Left ventricle myocardium superior (tissue), 1 donor: ENCODE measurements at places on chromosomes 11 and 22.

- DNase-seq: no peak
Observed at GRCh38 chr11:45730014-45730413, 64.6 kb upstream of the CHST1 start.

GRCh38 chr11:35919244-35919643 lies 24.6 kb upstream of the LDLRAD3 start:
- no peak for DNase-seq

DNA sequence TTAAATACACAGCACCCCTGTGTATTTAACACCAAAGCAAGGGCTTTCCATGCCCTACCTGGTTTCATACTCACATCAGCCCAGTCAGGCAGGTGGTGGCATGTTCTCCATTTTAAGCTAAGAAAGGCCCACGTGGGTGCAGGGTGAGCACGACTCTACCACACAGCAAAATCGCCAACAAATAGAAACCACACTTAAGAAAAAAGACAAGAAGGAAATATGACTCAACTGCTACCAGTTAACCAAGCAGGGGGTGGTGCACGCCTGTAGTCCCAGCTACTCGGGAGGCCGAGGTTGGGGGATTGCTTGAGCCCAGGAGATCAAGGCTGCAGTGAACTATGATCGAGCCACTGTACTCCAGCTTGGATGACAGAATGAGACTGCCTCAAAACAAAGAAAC lies 35.2 kb upstream of the TFIP11 start:
- no peak for DNase-seq

GRCh38 chr22:43541022-43541421 lies 129.2 kb downstream of the MPPED1 start:
- no peak for DNase-seq

DNA sequence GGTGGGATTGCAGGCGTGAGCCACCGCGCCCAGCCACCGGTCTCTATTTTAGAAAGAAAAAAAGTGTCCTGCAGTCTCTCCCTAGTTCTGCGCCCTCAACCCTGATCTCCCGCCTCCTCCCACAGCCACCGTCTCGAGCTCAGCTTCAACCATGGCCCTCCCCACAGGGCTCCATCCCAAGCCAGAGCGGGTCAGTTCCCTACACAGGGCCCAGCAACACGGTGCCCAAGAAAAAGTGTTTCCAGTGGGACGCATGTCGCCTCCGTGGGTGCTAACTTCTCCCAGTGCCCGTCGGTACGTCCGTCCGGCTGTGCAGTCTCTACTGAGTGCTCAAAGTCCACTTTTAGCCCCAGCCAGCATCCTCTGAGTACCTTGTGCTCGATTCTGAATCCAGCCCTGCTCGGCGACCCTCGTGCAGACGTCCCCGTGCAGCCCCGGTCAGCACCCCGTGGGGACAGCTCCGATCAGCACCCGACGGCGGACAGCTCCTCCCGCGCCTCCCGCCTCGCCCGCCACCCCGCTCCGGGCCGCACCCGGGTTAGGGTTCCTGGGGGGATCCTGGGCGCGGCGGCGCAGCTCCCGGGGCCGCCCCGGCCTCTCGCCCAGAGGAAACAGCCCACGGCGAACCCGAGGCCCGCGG lies 657 bp upstream of the MAPK8IP2 start:
- peak; percentile 75 for DNase-seq

DNA sequence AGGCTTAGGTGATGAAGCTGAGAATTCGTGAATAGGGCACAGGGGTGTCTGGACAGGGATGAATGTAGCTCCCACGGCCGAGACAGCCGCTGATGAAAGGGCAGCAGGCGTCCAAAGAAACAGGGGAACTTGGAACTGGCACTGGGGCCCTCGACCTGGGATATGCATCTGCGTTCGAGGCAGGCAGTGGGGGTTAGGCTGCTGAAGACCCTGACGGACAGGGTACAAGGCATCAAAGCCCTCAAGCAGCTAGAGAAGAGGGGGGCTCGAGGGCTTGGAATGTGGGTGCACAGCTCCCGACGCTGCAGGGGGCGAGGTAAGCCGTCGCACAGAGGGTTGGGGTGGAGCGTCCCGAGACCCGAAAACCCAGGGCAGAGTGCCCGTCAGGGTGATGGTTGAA lies 6.9 kb upstream of the SYT8 start:
- DNase-seq: peak; percentile 21

- DNase-seq: no peak
Observed at GRCh38 chr11:77470504-77470903, 3.4 kb downstream of the PAK1 start.

- no peak for DNase-seq
Observed at GRCh38 chr11:75344761-75345454, 6.6 kb downstream of the ARRB1 start.

DNA sequence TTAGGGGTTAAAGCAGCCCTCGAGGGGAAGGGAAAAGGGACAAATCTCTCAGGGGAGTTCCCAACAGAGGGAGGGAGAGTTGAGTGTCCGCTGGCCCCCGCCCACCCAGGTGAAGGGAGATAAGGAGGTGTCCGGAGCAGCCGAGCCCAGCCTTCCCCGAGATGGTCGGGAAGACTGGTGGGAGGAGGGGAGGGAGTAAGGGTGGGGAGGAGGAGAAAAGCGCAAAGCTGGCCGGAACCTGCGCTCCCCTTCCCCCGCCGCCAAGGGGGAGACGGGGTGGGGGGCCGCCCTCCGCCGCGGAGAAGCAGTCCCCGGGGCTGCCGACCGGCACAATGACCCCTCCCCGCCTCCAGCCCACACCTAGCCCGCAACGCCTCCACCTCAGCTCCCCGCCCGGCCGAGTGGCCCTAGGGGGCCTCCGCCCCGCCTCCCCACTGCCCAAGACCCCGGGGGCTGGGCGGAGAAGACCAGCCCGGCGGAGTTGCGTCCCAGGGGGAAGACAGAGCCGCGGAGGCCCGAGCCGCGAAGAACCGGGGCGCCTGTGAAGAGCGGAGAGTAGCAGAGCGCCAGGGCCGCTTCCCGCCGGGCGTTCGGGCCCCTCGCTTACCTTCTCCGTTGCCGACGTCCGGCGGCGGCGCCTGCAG lies 479 bp downstream of the RSF1 start:
- DNase-seq: peak; percentile 55

DNA sequence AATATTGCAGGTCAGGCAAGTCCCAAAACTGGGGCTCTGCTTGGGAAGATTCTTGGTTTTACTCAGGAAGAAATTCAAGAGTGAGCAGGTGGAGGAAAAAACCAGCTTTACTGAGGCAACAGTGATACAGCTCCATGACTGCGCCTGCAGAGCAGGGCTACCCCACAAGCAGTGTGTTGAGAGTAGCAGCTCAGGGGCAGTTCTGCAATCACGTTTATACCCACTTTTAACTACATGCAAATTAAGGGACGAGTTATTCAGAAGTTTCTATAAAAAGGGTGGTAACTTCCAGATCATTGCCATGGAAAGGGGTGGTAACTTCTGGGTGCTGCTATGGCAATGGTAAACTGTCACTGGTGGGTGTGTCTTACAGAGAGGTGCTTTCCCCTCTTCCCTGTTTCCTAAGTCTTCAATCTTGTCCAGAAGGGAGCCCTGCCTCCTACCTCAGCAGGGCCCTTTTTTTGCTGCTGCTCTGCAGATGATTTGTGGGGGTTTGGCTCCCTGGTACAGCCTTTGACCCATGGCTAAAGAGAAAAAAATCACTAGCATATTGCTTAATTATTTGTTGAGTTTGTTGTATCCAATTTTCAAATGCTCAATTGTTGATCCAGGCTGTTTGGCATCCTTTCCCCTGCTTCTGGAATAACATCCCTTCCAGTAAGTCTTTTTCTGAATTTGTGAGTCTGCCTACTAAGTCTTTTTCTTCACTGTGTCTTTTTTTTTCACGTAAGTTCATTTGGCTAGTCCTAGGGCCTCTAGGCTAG lies 30.0 kb upstream of the ME3 start:
- DNase-seq: no peak

GRCh38 chr11:65288706-65289536 lies 25.7 kb upstream of the CDC42EP2 start:
- DNase-seq: peak; percentile 87

DNA sequence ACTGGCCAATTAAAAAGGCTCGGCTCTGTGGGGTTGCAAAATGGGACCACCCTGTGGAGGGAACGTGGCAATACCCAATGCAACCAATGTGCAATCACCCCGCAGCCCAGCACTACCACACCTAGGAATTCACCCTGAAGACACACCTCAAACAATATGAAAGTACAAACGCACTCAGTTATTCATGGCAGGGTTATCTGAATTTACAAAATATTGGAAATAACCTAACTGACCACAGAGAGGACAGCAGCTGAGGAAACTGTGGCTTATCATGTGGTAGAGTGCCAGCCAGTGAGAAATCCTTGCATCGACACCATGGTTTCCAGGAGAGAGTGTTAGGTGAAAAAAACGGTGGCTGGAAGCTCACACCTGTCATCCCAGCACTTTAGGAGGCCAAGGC lies 18.7 kb downstream of the ALG12 start:
- DNase-seq: no peak

DNA sequence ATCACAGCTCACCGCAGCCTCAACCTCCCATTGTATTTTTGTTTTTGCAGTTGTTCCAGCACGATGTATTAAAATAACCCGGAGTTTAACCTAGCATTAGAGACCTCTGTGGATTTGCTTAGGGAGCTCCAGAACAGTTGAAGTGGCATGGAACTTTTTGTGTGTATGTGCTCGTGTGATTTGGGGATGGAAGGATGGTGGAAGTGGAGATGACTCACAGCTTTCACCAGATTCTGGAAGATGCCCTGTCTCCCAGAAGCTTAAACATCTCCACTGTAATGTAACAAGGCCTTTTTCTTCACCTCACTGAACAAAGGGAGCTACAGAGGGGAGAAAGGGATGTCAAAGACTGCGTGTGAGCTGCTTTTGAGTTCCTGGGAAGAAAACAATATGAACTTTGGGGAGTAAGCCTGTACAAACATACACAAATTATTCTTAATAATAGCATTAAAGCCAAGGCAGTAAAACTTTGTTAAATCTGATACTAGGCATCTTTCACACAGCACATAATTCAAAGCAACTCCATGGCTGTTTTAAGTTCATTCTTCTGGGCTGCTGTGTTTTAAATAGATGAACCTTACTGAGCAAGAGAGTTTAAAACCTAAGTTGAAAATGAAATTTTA lies 226.4 kb downstream of the ADAMTS15 start:
- no peak for DNase-seq

- no peak for DNase-seq
Observed at GRCh38 chr22:48494256-48494967, 1333.3 kb downstream of the BRD1 start.

DNA sequence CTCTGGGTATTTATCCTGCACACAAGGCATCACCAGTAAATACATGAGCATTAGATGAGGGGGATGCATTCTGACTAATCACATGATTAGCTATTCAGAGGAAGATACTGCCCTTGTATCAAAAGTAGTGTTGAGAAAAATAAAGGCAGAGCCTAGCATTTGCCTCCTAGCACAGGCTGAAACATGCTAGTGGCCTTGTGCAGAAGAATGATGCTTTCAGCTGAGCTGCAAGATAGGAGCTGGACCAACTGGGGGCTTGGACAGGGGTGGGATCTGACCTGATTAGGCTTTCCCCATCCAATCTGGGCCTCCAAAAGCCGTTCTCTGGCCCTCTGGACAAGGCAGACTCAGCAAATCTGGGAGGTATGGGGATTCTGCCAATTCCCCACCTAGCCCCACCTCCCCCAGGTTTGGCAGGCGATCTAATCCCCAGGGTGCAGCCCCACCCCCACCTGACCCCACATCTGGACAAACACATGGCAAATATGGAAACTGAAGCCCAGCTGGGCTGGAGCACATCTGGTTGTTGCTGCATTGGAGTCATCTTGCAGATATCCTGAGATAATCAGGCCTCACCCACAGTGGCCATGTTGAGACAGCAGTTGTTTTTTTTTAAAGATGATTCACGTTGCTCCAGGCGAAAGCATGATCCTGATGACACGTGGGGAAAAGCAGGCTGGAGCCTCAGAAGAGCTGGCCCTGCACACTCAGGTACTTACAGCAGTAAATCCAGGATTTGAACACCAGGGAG lies 4.4 kb upstream of the MISFA start:
- DNase-seq: no peak

DNA sequence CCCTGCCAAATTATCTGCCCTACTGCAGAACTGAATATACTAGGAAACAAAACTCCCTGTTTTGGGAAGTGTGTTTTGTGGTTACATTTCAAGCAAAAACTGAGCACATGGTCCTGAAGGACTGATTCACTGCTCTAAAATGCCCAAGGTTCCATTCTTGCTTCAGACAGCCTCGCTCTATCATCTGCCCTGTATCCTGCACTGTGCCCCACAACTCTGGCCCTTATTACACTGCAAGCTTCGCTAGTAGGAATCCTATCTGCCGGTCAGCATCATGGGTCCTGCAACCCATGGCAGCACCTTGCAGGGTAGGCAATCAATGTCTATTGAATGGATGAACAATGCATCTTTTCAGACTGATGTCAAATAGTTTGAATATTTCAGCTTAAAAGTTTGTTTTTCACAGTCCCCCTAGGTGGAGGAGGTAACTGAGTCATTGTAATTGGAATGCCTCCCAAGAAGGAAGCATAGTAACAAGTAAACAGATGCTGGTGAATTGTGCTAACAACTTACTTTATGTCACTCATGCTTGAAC lies 21.3 kb downstream of the LAYN start:
- no peak for DNase-seq

DNA sequence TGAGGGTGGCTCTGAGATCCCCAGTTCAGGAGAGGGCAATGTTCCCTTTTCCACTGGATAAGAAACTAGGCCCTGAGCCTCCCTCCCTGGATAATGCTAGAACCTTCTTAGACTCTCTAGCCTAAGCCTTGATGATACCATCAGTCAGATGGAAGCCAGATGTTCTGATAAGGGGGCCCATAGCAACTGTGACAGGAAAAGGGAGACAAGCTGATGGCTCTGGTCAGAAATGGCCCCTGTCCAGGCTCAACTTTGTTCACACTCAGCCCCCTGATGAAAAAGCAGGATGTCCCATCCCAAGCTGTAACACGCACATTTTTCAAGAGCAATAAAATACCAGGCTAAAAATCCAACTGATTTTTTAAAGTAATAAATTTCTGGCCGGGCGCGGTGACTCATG lies 7.2 kb upstream of the OAF start:
- DNase-seq: peak; percentile 1

- DNase-seq: no peak
Observed at GRCh38 chr11:66782726-66783125, 53.7 kb upstream of the SPTBN2 start.

GRCh38 chr11:71977743-71978418 lies 20.8 kb upstream of the IL18BP start:
- no peak for DNase-seq

DNA sequence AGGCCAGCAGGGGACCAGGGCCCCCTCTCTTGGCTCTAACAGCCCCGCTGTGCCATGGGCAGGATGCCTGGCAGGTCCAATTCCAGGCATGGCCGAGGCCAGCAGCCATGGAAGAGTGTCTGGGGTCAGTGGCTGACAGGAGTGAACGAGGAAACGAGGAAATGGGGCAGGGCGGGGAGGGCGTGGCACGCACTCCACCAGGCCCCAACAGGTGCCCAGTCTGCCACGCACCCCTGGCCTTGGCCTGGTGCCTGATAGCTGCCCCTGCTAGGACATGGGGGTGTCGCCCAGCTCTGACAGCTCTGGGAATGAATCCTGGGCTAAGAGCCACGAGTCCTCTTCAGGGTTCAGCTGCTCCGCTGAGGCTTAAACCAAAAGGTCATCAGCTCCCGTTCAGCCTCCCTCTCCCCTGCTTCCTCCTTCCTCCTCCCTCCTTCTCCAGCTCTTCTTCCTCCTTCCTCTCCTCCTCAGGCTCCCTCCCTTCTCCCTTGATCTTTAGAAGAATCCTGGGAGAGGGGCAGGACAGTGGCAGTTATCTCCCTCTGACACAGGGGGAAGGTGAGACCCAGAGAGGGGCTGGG lies 11.5 kb upstream of the TBC1D22A start:
- DNase-seq: peak; percentile 66

- peak; percentile 35 for DNase-seq
Observed at GRCh38 chr11:62295504-62295903, 3.4 kb downstream of the SCGB1D4 start.
